Activated T-cell treated with anti-CD3 and anti-CD28 coated beads, Interleukin-2, amount 50 U/mL, for 1 hour (primary cell): ENCODE measurements at places on chromosomes 3 and 15.

- no peak for DNase-seq
Measured at GRCh38 chr15:86014016-86014415, 65.7 kb upstream of the AGBL1 start.

DNA sequence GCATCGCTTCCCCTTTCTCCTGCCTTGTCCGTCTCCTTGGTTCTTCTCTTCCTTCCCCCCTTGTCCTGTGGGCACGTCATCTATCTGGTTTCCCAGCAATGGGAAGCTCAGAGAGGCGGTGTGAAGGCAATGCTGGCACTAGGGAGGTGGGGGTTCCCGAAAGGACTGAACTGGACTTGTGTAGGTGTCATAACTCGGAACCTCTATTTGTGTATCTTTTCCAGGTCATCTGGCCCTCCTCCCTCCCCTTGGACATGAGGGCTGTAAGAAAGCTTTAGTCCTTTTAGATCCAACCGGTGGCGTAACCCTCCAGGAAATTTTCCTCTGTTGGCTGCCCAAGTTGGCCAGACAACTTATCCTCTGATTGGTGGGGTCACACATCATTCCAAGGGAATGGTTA is 231.5 kb upstream of the TLE3 start:
- no peak for DNase-seq

DNA sequence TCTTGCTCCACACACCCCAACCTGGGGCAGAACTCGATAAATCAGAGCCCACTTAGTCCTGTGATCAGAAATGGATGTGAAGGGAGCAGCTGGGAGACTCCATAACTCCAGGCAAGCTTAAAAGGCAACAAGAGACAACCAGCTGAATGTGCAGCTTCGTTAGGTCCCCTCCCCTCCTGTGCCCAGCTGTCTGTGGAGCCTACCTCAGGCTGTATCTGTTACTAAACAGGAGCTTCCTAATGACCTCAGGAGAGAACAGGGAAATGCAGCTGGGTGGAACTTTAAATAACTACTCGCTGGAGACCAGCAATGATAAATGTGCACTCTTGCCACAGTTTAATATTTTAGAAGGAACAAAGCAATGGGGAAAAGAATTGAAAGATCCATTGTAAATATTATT is 25.9 kb downstream of the SLC9A9 start:
- no peak for DNase-seq

- no peak for DNase-seq
Measured at GRCh38 chr3:17846466-17846865, 104.0 kb upstream of the TBC1D5 start.

- no peak for DNase-seq
Measured at GRCh38 chr15:83053151-83053550, 13.9 kb downstream of the BTBD1 start.

DNA sequence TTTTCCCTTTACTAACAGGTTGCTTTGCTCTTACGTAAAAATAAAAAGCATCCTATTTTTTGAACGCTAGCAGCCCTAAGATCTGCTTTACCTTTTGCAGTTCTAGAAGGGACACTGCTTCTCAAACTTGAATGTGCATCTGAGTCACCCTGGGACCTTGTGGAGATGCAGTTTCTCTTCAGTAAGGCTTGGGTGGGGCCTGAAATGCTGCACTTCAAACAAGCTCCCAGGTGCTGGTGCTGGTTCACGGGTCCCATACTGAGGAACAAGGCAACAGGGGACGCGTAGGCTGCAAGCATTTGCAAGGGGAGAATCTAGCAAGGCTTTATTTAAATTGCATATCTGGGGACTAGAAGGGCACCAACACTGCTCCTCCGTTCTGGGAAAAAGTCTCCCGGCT is 30.0 kb downstream of the MB21D2 start:
- DNase-seq = no peak

- DNase-seq = peak; percentile 46
Measured at GRCh38 chr15:72229076-72229946, 1.7 kb downstream of the PKM start.

DNA sequence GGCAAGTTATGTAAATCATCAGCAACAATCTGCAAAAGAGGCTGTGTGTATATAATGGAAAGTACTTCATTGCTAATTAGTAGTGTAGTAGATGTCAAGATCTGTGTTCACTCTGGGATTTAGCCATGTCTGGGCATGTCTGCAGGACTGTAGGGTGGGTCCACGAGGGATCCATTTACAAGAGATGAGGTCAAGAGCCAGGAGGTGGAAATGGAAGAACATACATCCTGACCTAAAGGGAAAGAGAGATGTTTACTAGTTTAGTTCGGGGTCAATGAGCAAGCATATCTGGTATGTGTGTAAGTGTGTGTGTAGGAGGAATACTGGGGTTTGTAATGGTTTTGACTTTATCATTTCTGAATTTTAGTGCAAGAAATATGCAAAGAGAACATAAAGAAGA is 171.5 kb upstream of the NANOGP8 start:
- no peak for DNase-seq

DNA sequence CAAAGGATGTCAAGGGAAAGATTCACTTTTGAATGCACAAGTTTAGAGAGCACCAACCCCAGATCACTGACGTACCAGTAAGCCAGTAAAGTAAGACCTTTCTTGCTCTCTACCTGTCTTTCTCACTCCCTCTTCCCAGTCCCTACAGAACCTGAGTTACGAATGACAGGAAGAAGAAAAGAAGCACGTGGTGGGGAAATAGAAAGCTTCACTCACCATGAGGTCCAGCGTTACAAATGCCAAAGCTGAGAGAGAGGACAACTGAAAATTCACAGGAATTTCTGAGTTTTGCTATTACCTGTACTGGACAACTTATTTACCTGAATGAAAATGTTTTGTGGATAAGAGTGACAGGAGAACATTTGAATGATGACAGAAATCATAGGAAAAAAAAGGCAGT is 133.2 kb upstream of the GBE1 start:
- DNase-seq = no peak

DNA sequence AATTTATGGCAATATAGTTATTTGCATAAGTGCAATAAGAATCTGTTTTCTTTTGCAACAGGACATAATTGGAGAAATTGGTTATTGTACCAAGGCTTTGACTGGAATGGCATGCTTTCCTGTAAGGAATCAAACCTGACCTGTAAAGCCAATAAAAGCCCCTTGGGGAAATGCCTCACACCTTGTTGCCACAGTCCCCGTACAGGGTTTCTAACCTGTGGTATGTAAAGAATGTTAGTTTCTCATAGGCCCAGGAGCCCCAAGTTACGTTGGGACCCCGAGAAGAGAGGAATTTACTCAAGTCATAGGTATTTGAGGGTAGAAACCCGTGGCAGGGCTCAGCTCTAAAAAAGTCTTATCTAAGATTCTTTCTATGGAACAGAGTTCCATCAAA is 441.4 kb downstream of the IGSF11 start:
- no peak for DNase-seq

DNA sequence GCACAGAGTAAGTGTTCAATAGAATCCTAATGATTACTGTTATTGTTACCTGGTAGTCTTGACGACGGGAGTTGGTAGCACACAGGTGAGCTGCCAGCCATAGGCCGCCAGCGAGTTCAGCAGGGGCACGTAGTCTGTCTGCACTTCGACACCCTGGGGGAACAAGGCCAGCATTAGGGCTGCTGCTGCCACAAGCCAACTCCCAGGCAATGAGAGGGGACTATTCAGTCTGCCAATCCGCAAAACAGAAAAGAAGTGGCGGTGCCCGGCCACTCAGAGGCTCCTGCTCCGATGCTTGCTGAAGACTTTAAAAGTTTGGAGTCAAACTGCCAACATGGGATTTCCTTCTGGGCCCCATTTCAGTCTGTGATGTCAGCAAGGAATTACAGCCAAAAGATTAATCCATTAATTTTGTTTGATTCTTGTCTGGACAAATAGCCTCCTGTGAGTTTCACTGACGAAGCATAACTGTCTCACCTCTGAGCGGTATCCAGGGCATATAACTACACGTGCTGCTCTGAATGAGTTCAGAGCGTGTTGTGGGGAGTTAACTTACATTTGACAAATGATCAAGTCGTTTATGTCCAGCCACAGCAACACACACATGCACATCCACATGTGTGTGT is 61.8 kb downstream of the OXNAD1 start:
- no peak for DNase-seq

- DNase-seq = peak; percentile 13
Measured at GRCh38 chr15:53072077-53072476, 281.9 kb upstream of the ONECUT1 start.

DNA sequence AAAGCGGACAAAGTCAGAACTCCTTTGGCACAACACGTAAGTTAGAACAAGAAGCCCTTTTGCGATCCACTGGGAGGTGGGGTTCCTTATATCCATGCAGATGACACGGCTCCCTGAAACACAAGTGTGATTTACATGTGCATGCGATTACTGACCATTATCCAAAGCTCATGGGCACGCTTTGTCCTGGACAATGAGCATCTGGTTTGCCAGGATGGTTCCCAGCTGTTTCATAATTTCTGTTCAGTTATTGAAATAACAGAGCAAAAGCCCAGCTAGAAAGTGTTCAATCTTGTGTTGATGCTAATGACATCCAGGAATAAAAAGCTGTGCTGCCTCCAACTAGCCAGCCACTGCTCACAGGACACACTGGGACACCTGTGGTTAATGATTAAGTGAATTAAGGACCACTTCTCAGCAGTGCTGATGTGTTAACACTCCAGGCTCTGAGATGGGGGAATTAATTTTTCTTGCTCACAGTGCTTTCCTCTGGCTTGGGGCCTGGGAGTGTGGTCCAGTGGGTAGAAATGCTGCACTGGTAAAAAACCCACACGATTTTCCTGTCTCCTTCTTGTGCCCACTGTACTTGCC is 123.1 kb upstream of the SLC2A2 start:
- no peak for DNase-seq

- no peak for DNase-seq
Measured at GRCh38 chr3:64856977-64857516, 169.2 kb upstream of the ADAMTS9 start.

GRCh38 chr3:57393977-57394376 is 101.5 kb upstream of the ASB14 start:
- DNase-seq = no peak

DNA sequence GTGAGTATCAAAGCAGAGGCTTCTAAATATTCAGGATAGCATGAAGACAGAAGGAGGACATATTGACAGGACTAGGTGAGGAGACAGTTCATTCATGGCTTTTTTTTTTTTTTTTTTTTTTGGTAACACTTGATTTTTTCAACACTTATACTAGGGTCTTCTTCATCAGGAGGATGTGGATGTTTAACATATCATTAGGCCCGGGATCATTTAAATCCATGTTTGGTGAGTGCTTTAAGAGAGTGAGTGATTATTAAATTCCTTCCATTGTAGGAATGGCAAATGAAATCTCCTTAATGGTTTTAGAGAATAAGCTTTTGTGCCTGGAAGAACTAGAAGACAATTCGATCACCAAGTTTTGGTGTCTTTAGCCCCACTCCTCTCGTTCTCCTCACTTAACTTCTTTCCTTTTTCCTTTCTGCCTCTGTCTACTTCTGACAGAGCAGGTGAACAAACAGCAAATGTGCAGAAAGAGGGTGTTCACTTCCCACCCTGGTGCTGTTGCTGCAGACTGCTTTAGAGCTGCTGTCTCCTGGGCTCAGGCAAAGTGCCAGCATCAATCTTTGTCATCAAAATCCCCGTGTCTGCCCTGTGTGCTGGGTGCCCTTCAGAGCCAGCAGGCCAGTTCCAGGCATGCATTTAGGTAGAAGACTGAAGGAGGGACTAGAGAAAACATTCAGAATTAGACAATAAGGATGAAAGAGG is 35.6 kb upstream of the RAB11A start:
- DNase-seq = peak; percentile 39

DNA sequence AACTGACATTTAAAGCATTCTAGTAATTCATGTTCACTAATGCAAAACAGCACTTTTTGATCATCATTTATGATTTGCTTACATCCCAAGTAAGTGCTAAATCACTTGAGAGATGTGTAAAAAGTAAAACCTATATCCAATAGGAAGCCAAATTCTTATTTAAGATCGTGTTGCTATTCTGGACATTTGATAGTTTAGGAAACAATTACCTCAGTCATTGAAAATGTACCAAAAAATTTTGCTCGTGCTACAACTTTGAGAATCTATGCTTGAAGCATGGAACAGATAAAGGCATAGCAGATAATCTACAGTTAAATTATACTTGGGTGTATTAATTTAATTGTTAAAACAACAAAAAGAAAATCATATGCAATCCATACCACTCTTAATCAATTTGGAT is 571.6 kb upstream of the NR2F2 start:
- no peak for DNase-seq

- DNase-seq = no peak
Measured at GRCh38 chr15:38687340-38687739, 122.7 kb upstream of the RASGRP1 start.

DNA sequence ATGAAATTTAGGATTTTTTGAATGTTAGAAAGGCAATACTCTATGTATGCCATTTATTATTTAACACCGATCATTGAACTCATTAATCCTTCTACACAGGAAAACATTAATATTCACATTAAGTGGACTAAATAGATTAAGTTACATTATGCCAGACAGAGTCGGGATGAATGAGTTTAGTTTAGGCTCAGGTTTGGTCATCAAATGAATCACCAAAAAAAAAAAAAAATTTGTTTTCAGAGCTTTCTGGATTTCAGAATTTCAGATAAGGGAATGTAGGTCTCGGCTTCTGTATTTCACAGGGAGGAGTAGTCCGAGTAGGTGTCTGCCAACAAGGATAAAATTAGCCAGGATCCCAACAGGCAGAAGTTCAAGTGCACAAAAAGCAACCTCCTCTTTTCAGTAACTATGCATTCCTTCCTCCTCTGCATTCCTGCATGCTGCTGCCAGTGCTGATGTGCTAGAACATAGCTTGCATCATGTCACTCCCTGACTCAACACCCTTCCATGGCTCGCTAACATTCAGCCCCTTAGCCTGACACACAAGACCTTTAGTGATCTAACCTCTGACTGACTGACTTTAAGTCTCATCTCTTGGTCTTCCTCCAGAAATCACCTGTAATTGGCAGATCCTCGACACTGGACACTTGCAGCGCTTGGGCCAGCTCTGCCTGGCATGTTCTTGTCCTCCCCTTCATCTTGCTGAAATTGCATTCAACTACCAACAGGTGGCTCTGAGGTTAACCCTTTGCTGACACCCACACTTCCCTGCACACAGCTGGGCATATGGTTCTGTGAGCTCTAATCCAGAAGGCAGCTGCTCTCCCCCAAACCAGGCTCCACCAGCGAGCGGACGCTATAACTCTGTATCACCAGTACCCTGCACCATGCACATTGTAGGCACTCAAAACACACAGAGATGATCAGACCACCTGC is 145.4 kb upstream of the PROK2 start:
- no peak for DNase-seq

GRCh38 chr3:173139420-173139819 is 1.6 kb downstream of the SPATA16 start:
- no peak for DNase-seq

GRCh38 chr3:194931347-194931746 is 245.7 kb downstream of the FAM43A start:
- no peak for DNase-seq
